ENCODE measurements at places on chromosomes 1 and 21. TPM values are rescaled to one million over a fixed set of nuclear protein-coding genes. Genes with fewer than 3 reads are reported as not detected.

Gene WDR77
- polyA plus RNA-seq = 29.6 TPM

Gene LCE1C
- polyA plus RNA-seq = 3.0 TPM

Gene ACTA1
- polyA plus RNA-seq = 6.4 TPM

Gene RUNX3
- 13.6 TPM for polyA plus RNA-seq

Gene VANGL1
- 2.9 TPM for polyA plus RNA-seq

Gene LMOD1
- polyA plus RNA-seq = 17.1 TPM

Gene AGL
- polyA plus RNA-seq = 12.0 TPM

Gene BNIPL
- polyA plus RNA-seq = 6.2 TPM

Gene NEGR1
- 3.3 TPM for polyA plus RNA-seq

Gene ADORA1
- 0.64 TPM for polyA plus RNA-seq

Gene RAB25
- 43.1 TPM for polyA plus RNA-seq

Gene CFHR1
- 0.09 TPM for polyA plus RNA-seq

Gene EVA1B
- polyA plus RNA-seq = 11.2 TPM

Gene RPL22
- polyA plus RNA-seq = 1,043 TPM

Gene IGSF5
- 0.50 TPM for polyA plus RNA-seq

Gene LRRC39
- 6.7 TPM for polyA plus RNA-seq

Gene CD52
- 1,113 TPM for polyA plus RNA-seq

Gene PLEKHA6
- 1.4 TPM for polyA plus RNA-seq

Gene ANKRD45
- 0.71 TPM for polyA plus RNA-seq

Gene VTCN1
- polyA plus RNA-seq = 0.07 TPM

Gene RIPK4
- polyA plus RNA-seq = 9.3 TPM

Gene CNR2
- 1.8 TPM for polyA plus RNA-seq

Gene RNU1-1
- not detected for polyA plus RNA-seq

Gene HRNR
- polyA plus RNA-seq = 0.14 TPM

Gene CCDC27
- polyA plus RNA-seq = 0.02 TPM

Gene RGS18
- 5.0 TPM for polyA plus RNA-seq

Gene TRPM2
- 9.4 TPM for polyA plus RNA-seq

Gene AMY2A
- 0.34 TPM for polyA plus RNA-seq

Gene MFSD2A
- 2.9 TPM for polyA plus RNA-seq

Gene AMY1A
- 1.9 TPM for polyA plus RNA-seq
